CD8-positive, alpha-beta memory T cell (primary cell): ENCODE measurements at places on chromosomes 2 and 18.

- DNase-seq, result peak; percentile 51
Measured at GRCh38 chr2:53969968-53970723, 647 bp downstream of the PSME4 start.

GRCh38 chr2:119482481-119483394 lies 41.5 kb downstream of the SCTR start:
- DNase-seq, result no peak

DNA sequence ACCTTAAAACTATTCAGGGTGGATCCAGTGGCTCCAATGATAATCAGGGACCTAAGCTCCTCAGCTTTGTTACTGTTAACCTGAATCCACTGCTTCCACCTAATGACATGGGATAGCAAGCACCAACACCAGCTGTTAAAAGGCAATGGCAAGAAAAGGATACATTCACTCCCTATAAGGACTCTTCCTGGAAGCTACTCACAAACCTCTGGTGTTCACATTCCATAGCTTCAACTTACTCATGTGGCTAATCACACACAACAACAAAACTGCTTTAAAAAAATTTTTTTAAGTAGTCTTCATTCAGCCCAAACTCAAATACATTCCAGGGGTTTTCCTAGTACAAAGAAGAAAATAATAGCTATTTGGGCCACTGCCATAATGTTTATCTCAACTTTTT lies 24.5 kb downstream of the ROCK2 start:
- DNase-seq, result no peak

DNA sequence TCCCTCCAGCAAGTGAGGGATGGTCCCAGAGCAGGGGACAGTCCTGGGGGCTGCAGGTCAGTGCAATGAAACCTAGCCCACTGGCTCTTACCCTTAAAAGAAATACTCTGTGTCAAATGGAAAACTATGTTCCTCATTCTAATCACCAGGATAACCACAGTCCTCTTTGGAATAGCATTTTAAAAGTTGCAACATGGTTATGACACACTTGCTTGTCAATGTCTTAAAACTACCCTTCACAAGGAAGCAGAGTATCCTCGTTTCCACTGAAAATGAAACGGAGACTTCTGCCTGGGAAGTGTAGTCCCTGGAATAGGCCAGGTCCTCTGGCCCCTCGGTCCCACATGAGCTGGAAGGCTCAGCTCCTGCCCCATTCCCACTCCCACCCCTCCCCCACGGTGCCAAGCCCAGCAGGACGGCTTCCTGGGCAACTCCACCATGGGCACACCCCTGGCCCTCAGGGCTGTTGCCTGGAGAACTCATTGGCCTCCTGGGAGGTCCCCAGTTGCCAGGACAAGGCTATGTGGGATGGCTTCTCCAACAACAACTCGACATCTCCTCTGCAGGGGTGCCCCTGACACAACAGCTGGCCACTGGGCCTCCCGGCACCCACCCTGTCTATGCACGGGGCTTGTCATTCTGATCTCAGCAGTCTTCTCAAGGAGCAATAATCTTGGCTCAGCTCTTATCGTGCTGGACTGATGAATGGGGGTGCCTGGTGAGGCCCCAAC lies 38.3 kb upstream of the ST3GAL5 start:
- no peak for DNase-seq

- DNase-seq, result no peak
Measured at GRCh38 chr2:63845866-63846265, 4.2 kb downstream of the UGP2 start.

GRCh38 chr18:10405014-10405493 lies 49.4 kb upstream of the APCDD1 start:
- DNase-seq, result no peak

DNA sequence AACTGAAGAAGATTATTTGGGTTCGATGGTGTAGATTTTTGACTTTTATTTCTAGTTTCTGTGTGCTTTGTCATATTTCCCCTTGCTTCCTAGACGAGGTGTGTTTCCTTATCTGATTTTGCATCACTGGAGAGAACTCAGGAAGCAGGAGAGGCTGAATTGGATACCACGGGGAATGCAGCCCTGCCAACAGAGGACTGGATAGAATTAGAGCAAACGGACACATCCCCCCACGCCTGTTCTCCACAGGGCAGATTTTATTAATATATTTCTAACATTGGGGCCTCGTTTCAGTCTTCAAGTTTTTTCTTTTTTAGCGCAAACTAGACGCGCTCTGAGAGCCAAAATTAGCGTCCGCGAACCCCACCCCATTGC lies 678 bp upstream of the VAPA start:
- DNase-seq, result no peak

DNA sequence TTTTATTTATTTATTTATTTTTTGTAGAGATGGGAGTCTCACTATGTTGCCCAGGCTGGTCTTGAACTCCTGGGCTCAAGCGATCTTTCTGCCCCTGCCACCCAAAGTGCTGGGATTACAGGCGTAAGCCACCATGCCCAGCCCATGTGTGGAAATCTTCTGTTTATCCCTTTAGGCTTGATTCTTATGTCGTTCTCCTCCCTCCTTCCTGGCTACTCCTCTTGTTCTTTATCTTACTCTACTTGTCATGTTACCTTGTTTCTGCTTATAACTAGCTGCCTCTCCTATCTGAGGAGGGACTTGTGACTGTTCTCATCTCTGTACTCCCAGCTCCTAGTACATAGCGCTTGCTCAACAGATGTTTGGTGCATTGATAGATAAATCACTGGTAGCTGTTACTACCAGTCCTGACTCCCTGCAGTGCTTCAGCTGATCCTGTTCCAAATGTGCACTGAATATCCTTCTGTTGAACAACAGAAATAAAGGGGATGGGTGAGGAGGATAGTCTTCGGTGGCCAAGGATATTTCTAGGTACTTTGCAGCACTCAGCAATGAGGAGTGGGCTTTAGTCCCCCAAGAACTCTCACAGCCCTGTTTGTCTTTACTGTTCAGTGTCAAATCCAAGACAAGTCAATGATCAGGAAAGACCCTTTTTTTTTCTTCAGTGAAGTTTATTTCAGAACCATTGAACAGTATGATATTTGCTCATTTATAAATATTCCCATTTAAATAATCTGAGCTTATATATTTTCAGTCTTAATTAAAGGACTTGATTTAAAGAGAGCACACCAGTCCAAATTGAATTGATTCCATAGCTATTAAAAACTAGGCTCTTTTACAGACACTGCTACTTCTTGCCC lies 7.2 kb downstream of the IL1B start:
- no peak for DNase-seq

DNA sequence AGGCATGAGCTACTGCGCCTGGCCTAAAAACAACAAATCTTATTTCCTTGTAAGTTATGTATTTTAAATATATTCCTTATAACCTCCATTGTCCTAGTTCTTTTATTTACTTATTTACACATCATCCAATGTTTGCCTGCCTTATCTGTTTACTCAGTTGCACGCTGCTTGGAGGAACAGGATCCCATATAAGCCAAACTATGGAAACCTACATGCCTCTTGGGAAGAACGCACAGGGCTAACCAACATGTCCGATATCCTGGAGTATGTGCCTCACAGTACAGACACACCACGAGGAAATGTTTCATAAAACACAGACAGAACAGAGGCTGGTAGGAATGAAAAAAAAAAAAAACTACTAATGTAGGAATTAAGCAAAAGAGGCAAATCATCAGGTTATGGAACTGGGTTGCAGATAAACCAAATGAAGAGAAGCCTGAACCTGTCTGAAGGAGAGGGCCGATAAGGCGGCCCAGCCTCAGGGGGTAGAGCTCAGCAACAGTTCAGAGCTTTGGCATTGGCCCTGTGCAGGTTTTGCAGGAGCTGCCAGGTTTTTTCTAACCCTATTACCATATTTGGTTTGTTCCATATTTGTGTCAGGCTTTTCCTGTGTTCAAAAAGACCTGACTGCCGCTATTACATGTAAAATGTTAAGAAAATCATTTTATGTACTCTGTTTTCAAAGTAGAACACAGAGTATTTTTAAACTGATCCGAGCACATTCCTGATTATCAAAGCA lies 19.9 kb upstream of the SP3 start:
- no peak for DNase-seq

GRCh38 chr2:201643216-201643890 lies at the start of gene TMEM237:
TMEM237 (minus strand) TSS chr2:201643503; CDS start chr2:201643400, 103 bp downstream.
- peak; percentile 41 for DNase-seq

GRCh38 chr2:102358496-102358895 lies 2.9 kb downstream of the IL18R1 start:
- DNase-seq, result peak; percentile 5

DNA sequence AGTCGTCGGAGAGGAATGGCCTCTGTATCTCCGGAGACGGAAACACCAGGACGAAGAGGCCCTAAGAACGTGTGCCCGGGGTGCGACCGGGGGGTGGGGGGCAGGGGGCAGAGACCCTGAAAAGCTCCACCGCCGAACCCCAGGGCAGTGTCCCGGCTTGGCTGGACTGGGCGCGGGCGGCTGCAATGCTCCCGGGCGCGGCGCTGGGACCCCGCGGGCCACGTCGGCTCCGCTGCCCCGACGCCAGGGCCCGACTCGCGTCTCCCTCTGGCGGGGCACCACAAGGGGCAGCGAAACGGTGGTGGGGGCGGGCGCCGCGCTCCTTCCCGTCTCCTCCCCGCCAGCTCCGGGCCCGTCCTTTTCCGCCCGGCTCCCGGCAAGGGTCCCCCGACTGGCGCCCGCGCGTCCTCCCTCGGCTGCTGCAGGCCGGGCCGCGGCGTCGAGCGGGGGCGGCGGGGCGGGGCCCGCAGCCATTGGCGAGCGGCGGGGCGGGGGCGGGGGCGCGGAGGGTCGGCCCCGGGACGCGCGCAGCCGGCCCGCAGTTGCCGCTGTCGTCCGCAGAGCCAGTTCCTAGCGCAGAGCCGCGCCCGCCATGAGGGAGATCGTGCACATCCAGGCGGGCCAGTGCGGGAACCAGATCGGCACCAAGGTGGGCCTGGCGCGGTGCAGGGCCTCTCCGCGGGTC lies at the start of gene TUBB6:
Gene TUBB6, plus strand, starts transcription at position 541 of the 685 bp plus-strand sequence. Its CDS starts 52 bp downstream, at position 593.
- DNase-seq, result no peak

DNA sequence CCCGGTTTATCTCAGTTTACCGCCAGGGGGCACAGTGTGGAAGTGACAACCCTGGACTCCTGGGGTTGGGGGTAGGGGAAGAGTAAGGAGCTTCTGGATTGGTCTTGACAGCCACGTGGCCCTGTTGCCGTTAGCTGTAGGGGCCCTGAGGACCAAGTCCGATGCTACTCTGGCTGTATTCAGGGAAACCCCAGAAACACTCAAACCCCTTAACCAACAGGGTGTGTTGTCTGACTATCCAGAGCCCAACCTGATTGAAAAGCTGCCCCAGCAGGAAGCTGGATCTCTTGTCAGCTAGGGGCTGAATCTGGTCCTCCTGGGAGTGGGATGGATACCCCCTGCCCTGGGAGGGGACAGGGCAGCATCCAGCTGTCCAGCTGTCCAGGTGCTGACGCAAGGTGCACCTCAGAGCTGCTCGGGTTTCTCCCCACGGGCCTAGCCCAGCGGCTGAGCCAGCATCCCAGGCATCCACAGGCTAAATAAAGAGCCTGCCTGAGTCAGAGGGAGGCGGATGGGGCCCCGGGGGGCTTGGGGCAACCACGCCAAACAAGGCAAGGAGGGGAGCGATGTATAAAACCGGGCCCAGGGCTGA lies 3.1 kb upstream of the GMPPA start:
- DNase-seq, result peak; percentile 68

- no peak for DNase-seq
Measured at GRCh38 chr2:58540681-58541080, 299.6 kb upstream of the FANCL start.

DNA sequence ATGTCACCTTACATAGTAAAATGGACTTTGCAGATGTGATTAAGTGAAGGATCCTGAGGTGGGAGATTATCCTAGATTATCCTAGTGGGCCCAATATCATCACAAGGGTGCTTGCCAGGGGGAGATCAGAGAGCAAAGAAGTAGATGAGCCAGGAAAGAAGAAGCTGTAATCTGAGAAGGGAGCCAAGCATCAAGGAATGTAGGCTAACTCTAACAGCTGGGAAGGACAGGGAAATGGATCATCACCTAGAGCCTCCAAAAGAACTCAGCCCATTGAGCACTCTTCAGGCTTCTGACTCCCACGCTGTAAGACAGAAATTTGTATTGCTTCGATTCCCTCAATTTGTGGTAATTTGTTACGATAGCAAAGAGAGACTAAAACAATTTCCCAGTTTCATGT lies 309.9 kb downstream of the LRP1B start:
- no peak for DNase-seq

GRCh38 chr2:149223472-149224095 lies 106.8 kb upstream of the LYPD6 start:
- no peak for DNase-seq
